ENCODE measurements at places on chromosomes 11 and 22.

GRCh38 chr22:27028093-27028492, 370.7 kb downstream of the MIAT start:
- no peak for DNase-seq

- no peak for DNase-seq
Observed at GRCh38 chr22:46159777-46160176, 9.5 kb downstream of the PPARA start.

- no peak for DNase-seq
Observed at GRCh38 chr22:18987765-18988164, 51.7 kb upstream of the PRODH start.

DNA sequence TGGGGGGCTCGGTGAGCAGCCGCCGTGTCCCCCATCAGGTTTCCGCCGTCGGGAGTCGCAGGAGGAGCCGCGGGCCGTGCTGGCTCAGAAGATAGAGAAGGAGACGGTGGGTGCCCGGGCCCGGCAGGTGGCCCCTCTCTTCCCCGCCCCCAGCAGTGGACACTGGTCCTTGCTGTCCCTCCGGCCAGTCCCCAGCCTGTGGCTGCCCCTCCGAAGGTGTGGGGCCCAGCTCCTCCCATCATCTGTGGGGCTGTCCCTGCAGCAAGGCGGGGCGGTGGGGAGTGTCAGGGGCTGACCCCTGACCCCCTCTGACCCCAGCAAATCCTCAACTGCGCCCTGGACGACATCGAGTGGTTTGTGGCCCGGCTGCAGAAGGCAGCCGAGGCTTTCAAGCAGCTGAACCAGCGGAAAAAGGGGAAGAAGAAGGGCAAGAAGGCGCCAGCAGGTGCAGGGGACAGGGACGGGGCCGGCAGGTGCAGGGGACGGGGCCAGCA, 15.3 kb downstream of the EPS8L2 start:
- DNase-seq: peak; percentile 55

- DNase-seq: no peak
Observed at GRCh38 chr11:27282806-27283205, 80.2 kb downstream of the CCDC34 start.

DNA sequence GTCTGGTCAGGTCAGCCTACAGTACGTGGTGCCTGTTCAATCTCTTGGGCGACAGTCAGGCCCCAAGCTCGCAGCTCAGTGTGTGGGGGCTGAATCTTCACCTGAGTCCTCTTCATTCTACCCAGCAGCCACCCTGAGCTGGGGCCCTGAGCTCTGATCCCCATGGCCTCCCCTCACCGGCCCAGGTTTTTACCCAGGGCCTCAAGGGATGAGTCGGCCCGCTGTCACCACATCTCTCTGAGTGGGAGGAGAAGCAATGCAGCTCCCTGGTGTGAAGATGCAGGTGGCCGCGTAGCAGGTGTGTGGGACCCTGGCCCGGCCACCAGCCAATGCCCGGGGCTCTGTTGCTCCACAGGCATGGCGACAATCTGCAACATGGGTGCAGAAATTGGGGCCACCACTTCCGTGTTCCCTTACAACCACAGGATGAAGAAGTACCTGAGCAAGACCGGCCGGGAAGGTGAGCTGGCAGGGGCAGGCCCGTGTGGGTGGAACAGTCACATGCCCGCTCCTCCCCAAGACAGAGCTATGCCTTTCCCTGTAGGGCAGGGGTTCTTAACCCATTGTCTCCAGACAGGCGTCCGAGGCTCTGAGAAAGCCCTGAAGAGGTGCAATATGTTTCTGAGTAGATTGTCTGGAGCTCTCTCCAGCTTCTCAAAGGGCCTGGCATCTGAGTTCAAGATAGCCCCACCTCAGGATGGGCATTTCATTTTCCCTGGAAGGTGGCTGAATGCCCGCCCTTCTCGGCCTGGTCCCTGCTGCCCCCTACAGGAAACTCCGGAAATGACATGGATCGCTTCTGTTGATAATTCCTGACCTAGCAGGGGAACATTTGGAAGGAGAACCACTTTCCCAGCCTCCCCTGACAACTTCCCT, 26.9 kb downstream of the POLR3H start:
- DNase-seq: peak; percentile 44

GRCh38 chr11:3119141-3119821, 45.8 kb downstream of the OSBPL5 start:
- DNase-seq: no peak

DNA sequence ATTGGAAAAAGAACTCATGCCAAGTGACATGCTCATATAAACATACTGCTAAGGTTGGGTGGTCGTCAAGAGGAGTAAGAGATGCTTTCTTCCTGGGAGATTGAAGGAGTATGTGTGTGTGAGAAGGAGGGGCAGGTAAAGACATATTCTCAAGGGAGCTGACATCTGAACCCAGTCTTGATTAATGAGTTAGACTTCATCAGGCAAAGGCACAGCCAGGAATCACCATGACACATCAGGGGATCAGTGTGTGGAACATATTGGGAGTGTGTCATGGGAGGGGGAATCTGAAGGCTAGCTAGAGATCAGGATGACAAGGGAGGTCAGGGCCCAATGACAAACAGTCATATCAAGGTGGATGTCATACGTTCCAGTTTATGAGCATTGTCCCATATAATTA, 14.9 kb downstream of the CNTF start:
- DNase-seq: no peak

DNA sequence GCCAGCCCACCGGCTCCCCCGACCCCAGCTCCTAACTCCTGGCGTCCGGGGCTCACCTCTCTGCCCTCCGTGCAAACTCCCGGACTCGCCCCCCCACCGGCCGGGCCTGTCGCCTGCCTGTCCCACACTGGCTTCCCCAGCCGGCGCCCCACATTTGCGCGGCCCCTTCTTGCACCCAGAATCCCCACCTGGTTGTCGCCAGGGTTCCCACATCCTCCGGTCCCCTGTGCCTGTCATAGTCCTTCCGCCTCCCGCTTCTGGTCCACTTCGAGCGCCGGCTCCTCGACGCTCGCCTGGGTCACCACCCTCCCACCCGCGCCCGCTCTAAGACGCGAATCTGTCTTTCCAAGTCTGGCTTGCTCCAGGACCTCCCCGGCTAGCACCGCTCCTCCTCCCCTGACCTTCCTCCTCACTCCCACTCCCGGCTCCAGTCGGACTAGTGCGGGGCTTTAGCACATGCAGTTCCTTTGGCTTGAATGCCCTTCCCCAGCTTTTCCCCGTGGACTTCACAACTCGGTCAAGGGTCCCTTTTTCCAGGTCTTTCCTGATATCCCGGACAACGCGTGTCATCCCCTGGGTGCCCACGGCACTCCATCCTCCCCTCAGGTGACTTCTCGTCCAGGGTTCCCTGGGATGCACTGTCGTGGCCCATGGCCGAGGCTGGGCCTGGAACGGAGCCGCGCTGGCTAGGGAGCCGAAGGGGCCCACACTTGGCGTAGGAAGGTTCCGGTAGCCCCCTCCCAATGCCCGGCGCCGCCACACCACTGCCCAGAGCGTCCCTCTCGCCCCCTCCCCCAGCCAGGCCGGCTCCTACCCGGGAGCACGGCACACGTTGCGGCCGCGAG, 635 bp downstream of the SCARF2 start:
- peak; percentile 50 for DNase-seq

DNA sequence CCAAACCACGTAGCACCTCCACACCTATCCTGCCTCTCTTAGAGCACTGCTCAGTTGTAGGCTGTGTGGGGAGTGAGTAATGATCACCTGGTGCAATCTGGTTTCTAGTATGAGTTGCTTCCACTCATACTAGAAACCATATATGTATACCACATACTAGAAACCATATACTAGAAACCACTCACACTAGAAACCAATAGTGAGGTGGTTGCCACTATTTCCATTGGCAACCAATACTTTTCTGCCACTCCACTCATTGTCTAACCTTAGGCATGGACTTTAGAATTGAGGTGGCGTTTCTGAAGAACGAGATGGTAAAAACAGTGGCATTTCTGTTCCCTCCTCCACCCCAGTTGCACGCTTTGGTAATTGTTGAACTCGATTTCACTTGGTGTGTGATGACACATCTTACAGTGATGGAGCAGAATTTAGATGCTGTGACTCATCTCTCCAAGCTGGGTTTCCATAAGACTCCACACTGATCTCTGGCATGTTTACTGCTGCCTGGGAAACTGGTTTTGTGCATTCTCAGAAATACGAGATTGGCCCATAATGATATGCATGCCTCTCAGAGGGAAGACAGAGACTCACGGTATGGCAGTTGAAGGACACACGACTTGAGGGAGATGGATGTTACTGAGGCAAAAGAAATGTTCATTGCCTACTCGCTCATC, 82.9 kb downstream of the KIRREL3 start:
- DNase-seq: no peak

- DNase-seq: peak; percentile 23
Observed at GRCh38 chr11:36478700-36479329, 31.3 kb downstream of the TRAF6 start.

DNA sequence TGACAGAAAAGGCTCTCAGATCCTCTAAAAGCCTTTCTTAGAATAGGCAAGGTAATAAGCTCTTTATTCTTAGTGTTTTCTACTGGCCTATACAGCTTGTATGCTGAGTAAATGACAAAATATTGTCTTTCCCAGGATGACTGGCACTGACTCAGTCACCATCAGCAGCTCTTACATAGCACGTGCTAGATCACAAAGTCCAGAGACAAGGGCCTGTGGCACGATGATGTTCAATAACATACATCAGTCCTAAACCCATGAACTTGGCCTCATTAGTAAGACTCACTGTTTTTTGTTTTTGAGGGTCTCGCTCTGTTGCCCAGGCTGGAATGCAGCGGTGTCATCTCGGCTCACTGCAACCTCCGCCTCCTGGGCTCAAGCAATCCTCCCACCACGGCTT, 42.7 kb downstream of the CELF1 start:
- DNase-seq: no peak

DNA sequence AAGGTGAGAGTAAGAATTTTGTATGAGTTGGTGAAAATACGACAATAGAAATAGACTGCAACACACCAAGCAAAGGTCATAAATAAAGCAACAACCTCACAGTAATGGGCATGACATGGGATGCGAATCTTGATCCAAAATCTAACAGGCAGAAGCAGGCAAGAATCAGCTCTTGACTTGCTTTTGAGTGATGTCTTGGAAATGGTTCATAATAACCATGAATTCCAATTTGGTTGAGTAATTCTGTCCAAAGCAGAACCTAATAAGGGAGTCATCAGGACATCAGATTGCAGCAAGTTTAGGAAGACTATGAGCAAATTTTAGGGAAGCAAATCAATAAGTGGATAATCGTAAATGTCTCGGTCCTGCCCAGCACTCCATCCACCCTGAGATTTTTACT, 224.0 kb upstream of the ISX start:
- no peak for DNase-seq

DNA sequence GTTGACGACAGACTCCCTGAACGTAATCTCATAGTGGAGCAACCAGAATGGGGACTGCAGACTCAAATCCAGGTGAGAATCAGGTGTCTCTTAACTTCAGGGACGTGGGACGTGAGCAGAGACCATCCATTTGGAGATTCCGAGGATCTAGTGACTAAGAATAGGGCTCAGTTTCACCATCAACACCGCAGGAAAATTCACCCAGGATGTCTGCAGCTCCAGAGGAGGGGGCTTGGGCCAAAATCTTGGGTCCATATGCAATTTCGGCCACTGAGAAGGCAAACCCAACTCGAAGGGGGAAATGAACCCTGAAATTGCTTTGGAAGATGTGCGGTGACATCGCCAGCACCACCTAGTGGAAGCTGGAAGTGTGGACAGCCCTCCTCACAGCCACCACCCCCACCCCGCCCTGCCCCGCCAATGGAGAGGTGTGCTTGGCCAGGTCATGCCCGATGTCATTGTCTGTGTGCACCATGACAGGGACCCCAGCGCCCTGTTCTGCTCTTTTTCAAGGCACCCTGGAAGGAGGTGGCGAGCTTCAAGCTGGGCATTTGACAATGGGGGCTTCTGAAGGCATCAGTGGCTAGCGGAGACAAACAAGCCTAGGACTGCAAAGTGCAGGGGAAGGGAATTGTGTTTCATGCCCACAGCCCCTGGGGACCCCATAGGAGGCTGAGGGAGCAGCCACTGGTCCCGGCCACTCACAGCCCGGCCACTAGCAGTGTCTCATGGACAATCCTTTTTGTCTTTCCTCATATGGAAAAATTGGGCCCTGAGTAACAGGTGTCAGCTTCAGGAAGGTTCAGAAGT, 24.8 kb downstream of the APOL1 start:
- peak; percentile 61 for DNase-seq

DNA sequence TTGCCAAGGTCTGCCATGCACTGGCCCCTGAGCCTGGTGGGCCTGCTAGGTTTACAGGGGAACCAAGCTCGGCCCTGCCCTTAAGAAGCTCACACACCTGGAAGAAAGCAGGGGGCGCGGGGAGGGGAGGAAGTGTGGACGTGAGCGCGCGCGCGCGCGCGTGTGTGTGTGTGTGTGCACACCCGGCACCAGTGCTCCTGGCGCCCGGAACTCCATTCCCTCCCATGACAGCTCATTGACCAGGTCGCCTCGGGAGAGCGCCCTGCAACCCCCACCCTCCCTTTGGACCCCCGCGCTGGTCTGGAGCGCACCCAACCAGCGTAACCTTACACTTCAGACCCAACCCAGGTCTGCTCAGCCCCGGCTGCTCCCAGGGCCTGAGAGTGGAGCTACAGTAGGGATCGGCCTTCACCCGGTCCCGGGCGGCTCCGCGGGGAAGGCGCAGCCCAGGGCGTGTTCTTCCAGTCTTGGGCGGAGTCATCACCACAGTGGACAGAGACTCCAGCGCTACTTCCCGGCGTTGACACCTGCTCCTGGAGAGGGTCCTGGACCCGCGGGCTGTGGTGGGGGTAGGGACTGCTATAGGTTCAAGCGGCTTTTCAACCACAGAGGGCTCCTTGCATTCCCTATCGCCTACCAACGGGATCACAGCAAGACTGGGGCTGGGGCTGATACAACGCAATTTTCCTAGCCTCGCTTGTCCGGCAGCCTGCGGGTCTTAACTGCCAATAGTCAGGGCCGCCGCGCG, 1.5 kb downstream of the GALNT18 start:
- DNase-seq: no peak

GRCh38 chr22:41327124-41327523, 25.8 kb downstream of the ZC3H7B start:
- DNase-seq: no peak

GRCh38 chr11:27619039-27619574, 81.1 kb downstream of the BDNF start:
- no peak for DNase-seq

- no peak for DNase-seq
Observed at GRCh38 chr11:87440076-87440770, 402.5 kb downstream of the TMEM135 start.

DNA sequence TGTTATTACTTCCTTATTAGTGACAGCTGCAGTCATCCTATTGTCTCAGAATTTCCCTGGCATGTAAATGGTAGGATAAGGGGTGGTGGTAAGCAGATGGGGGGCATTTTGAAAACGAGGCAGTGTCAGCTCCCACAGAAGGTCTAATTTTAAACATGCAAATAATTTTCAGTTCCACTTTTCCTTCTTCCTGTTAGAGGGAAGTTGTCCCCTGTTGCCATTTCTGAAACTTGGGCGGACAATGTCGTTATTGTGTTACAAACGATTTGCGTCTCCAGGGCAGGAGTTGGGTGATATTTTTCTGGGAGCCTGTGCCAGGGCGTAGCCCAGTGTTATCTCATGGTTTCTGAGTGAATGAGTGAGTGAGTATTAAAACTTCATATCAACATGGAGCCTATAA, 7.4 kb downstream of the PTPRJ start:
- DNase-seq: no peak
